ENCODE measurements at places on chromosomes 4 and X.
A peak's percentile ranks its signal among the peaks of the same experiment; 100 is the strongest.

GRCh38 chr4:121255986-121256750 lies 92.0 kb upstream of the TNIP3 start:
- no peak for DNase-seq

DNA sequence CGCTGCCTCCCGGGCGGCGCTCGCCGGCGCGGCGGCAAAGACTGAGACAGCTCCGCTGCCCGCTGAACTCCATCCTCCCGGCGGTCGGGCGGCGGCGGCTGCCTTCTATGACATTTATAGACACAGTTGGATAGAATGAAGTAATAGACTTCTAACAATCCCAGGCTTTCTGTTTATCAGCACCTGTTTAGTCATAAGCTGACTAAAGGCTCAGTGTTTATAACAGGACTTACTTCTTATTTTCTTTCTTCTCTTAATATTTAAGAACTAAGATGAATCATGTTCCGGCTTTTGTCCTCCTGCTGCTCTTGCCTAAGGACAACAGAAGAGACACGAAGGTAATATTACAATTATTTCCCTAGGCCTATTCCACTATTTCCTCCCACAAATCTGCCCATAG lies 3.9 kb downstream of the ARL13A start:
- no peak for DNase-seq

- peak; percentile 92 for DNase-seq
Observed at GRCh38 chrX:129843459-129844306, at the start of gene ZDHHC9. Gene ZDHHC9, minus strand, starts transcription at chrX:129843886. Its CDS starts 1,941 bp downstream, at chrX:129841945.

GRCh38 chr4:166277401-166277800 lies 404.4 kb downstream of the TLL1 start:
- no peak for DNase-seq

DNA sequence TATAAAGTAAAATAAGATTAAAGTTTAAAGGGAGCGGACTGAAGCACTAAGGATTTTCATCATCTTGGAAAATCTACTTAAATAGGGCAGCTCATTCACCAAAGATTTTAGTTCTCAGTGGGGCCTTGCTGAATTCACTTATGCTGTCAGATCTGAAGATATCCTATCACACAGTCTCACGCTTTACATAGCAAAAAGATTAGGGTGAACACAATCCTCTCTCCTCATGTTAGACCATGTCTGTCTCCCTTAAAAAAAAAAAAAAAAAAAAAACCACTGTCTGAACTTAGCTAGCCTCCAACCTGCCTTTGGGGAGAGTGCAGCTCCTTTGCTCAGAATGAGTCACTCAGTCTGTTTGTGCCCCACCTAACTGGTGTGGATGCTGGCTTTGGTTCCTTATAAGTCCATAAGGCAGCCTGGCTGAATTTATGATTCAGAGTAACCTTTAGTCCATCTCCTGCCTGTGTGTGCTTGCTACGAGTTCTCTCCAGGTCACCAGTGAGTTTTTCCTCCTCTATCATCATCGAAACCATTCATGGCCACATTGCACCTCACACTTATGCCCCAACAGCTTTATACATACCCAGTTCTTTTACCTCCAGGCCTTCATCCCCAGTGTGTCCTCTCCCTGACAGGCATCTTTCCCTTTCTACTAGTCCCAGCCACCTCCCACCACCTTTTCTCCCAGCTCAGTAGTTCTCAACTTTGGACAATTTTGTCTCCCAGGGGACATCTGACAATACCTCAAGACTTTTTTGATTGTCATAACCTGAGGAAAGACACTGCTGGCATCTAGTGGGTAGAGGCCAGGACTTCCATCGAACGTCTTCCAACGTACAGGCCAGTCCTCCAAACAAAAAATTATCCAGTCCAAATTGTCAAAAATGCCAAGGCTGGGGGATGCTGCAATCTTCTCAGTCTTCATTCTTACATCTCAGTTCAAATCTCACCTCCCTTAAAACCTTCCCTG lies 220.7 kb upstream of the EMCN start:
- no peak for DNase-seq

GRCh38 chrX:49075347-49075746 lies 1.5 kb upstream of the PRAF2 start:
- peak; percentile 78 for DNase-seq

- peak; percentile 33 for DNase-seq
Observed at GRCh38 chr4:122797405-122798094, 29.1 kb upstream of the FGF2 start.

- no peak for DNase-seq
Observed at GRCh38 chrX:129529685-129530281, 6.5 kb upstream of the SMARCA1 start.

DNA sequence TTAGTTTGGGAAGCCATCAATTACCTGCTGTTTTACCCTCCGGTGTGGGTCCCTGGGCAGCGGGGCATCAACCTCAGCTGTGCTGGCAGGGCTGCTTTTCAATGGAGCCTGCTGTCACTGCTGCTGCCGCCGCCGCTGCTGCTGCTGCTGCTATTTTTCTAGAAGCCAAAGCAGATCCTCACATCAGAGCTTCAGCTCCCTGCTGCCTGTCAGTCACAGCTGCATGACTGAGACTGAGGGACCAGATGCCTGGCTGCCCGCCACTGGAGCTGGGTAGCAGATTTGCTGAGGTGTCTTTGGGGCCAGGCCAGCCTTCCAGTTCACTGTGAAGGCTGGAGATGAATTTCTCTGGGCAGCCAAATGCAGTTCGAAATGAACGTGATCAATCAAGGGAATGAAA lies 200.3 kb upstream of the NHS start:
- no peak for DNase-seq

GRCh38 chr4:139324620-139325019 lies 22.3 kb upstream of the NDUFC1 start:
- DNase-seq: no peak

- no peak for DNase-seq
Observed at GRCh38 chr4:6502747-6503465, 30.5 kb upstream of the PPP2R2C start.

DNA sequence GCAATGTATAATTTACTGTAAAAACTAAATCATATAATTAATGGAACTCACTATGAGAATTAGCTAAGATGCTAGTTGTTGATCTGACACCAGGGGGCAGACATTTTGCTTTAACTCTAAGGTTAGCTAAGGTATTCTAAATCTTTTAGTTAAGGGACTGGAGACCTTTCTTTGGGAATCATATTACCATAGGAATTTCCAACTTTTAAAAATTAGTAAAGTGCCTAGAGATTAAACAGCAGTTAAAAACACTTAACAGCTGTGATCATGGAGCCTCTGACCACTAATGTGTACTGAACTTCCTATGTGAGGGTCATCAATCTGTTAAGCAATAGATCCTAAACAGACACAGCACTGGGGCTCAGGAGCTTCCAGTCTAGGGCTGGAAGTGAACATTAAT lies 226.6 kb downstream of the NSUN7 start:
- DNase-seq: peak; percentile 48

- DNase-seq: no peak
Observed at GRCh38 chrX:10875995-10876394, 235.1 kb upstream of the HCCS start.

DNA sequence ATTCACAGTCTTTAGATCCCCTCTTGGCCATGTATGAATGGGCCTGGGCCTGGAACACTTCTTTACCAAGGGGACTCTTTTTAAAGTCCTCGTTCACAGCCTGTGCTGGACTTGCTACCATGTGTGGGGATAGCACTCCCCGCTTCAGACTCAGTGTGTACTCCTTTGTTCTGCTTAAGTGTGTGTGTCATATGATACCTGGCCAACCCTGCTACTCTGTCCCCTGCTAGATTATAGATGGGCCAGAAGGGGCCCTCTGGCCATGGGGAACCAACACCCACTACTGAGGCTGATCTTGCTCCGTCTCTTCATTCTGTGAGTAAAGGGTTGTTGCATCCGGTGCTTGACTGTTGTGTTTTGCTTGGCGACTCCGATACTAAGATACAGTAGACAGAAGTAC lies 8.0 kb downstream of the CCDC110 start:
- no peak for DNase-seq

DNA sequence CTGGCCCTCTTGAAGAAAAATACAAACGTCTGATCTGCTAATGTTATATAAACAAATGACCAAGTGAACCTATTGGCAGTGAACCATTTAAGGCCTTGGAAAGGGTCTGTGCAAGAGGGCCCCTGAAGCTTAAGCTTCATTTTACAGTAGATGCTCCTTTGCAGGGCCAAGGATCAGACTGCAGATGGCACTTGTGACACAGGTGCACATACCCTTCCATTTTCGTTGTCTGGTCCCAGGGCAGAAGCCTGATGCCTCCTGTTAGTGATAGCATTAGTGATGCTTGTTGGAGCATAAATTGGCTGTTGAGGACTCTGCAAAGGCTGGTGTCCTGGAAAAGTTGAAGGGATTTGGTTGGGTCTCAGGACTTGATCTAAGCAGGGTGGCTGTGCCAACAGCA lies 46.5 kb downstream of the ETNPPL start:
- DNase-seq: no peak

DNA sequence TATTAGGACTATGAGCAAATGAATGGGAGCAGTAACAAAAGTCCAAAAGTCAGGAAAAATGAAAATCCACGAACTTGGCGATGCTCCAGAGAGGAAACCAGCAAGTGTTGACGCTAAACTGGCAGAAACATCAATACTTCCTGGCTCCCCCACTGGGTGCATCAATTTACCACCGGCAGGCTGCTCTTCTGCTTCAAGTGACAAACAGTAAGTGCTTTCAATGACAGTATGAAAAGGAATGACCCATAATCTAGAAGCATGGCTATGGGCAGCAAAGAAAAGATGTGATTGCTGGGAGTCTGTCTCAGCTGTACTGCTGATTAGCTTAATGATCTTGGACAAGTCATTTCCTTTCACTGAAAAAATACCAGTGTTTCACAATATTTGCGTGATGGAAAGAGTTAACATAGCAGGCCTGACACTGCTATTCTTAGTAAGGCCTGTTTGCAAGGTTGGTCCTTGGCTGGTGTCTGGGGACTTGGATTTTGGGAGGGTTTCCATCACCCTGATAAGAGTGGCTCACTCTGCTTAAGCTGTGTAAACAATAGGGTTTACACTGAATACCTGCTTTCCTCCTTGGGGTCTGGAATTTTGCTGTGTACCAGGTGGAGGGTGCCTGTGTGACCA lies 8.7 kb downstream of the ATP11C start:
- no peak for DNase-seq

- no peak for DNase-seq
Observed at GRCh38 chrX:153411988-153412574, 809 bp downstream of the ZFP92 start.

GRCh38 chrX:118872102-118872566 lies 48.5 kb downstream of the ZCCHC12 start:
- no peak for DNase-seq

DNA sequence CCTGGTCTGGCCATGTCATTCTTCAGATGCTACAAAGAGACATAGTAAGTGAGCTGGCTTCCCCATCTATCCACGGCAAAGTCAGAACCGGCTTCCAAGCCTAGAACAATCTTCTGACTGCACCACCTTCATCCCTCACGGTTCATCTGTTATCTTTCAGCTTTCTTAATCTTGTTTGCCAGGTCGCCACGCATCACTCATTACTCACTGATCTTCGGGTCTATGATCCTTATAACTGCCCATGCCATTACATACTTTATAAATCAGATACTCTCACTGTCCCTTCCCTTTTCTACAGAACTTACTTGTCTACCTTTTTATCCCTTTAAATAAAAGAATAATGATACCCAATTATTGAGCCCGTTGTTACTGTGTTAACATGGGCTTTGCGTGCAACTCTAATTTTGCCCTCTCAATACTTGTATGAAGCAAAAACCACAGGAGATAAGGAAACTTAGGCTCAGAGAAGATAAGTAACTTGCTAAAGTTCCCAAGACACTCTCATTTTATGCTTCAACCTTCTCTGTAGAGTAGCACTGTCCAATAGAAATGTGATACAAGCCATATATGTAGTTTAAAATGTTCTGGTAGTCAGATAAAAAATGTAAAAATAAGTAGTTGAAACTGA lies 171.7 kb downstream of the AMELX start:
- peak; percentile 50 for DNase-seq

DNA sequence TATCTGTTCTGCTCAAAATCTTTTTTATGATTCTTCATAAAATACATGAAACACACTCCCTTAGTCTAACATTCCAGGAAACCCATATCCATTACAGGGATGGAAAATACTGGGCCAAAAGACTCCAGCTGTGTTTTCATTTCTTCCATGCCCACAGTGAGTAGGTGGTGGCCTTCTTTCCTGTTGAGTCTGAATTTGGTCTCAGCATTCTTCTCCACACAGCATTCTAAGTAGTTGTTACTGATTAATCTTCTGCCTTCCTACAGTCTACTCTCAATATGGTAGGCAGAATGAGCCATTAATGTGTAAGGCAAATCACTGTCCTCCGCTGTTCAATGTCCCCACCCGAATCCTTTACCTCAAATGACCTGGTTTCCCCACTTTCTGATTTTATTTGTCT lies 370.6 kb upstream of the RPS6KA3 start:
- no peak for DNase-seq

DNA sequence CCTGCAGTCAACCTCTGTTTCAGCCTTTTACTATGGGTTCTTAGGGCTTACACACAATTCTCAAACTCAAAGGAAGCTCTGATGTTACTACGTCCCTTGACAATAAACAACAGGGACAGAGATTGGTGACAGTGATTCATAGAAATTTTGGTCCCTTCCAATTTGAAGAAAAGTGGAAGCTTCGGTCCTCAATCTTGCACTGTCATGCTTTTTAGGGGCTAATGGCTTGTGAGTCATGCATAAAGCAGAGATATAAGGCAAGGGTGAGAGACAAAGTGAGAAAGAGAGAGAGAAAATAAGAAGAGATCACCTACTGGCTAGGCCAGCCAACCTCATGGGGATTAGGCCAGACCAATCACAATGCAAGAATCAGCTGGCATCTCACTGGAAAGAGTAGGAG lies 63.2 kb upstream of the STARD8 start:
- DNase-seq: peak; percentile 14

DNA sequence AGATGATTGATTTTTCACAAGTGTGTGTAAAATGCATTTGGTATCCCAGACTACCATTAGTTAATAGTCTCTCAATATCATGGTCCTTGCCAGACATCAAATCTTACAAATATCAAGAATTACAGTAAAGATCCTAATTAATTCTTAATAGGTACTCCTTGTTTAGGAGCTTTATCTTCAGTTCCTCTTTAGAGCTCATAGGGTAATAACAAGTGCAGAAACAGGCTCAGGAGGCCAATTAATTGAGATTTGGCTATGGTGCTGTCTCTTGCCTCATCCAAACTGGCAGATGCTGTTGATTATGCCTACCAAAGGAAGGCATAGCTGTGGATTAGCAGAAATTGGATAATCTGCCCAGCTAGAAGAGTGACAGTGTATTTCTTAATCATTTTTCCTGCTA lies 6.9 kb downstream of the MTMR1 start:
- DNase-seq: no peak

DNA sequence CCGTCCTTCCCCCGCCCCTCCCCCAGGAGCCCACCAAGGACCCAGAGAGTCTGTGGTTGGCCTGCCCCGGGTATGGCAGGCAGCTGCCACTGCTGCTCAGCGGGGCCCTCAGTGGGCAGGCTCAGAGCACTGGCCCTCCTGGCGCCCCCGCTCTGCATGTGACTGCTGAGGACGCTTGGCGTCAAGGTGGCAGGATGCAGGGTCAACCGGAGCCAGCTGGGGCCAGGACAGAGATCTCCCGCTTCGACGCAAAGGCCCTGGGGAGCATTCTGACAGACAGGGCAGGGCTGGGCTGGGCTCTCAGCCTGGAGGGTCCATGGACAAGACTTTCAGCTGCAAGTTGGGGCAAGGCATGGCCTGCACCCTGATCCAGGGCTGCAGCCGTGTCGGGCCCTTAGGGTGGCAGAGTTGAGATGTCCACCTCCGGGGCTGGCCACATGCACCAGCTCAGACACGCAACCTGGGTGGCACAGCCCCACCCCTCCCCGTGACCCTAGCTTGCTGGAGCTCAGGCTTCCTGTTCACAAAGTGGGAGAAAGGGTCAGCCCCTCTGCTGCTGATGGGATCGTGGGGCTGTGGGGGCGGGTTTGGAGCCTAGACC lies 30.3 kb downstream of the LRPAP1 start:
- DNase-seq: no peak

Measured in erythroblast (primary cell).